Activated B cell treated with CpG ODN at 0.5 μM for 24 hours (primary cell): ENCODE measurements at places on chromosomes 12 and 14. TPM values are rescaled to one million over a fixed set of nuclear protein-coding genes. Genes with fewer than 3 reads are reported as not detected.

- DNase-seq: no peak
These were observed 36.6 kb downstream of the SENP1 start for GRCh38 chr12:48069241-48069640.

- no peak for DNase-seq
These were observed 48.0 kb downstream of the PLCZ1 start for GRCh38 chr12:18689771-18690170.

GRCh38 chr14:68921666-68922065 is 57.4 kb downstream of the ACTN1 start:
- no peak for DNase-seq

GRCh38 chr12:89574736-89575208 is 48.9 kb upstream of the POC1B start:
- DNase-seq: no peak

DNA sequence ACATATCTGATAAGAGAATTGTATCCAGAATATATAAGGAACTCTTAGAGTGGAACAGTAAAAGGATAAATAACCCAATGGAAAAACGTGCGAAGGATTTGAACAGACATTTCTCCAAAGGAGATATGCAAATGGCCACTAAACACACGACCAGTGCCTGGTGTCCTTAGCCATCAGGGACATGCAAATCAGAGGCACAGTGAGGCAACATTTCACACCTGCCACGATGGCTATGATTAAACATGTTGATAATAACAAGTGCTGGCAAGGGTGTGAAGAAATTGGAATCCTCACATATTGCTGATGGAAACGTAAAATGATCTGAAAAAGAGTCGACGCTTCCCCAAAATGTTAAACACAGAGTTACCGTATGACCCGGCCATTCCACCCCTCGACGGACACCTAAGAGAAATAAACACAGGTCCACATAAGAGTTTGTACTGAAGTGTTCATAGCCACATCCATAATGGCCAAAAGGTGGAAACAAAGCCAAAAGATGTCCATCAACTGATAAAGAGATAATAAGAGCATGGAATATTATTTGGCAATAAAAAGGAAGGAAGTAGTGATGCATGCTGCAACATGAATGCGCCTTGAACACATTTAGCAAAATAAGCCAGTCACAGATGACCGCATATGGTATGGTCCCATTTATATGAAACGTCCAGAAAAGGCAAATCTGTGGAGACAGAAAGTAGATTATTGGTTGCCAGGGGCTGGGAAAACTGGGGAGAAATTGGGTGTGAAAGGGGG is 6.3 kb upstream of the TMEM121 start:
- DNase-seq: no peak

DNA sequence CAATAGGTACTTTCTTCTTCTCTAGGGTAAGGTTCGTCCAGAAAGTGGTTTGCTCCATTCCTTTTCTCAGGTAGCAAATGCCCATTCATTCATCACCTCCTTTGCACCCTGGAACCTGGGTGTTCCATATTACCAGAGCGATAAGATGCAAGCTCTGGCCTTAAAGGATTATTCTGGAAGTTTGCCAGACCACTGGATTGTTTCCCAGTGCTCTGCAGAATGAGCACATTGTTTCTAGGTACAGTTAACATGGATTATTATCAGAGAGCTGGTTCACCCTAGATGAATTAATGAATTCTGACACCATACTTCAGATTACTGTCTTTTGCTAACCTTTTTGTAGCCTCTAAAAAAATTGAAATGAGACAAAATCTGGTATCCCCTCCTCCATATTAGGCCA is 170.9 kb upstream of the BMP4 start:
- DNase-seq: no peak

DNA sequence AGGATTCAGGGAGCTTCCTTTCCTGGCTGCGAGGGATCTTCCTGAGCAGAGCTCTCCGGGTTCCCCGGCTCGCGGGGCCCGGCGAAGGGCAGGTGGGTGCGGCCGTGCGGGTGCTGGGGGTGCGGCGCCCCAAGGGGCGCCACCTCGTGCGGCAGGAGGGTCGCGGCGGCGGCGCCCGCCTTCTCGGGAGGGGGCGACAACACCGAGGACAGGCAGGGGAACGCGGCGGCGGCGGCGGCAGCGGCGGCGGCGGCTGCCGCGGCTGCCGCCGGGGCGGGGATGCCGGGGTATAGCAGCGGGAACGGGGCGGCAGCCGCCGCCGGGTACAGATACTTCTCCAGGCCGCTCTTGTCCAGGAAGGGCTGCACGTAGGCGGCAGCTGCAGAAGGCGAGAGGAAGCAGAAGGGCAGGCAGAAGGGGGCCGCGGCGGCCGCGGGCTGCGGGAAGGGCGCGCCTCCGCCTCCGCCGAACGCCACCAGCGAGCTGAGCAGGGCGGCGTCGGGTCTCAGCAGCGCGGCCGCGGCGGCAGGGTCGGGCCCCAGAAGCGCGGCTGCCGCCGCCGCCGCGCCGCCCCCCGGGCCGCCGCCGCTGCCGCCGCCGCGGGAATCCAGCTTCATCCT is 2.7 kb downstream of the BHLHE41 start:
- DNase-seq: peak; percentile 63

DNA sequence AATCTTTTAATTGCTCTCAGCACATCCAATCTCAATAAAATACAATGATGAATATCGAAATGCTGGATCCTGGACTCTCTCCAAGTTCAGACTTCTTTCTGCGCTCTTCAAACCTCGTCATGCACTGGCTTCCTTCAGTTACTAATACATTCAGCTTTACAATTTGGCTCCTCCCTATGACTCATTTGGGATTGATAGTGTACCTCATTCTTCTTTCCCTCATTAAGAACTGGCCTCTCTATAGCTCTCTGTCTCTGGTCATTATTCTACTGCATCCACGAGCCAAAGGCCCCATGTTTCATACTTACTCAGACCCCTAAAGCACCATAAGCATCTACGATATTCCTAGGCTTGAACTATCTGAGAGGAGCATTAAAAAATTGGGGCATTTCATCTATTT is 4.9 kb downstream of the TSPAN8 start:
- no peak for DNase-seq

GRCh38 chr12:233615-233968 is 19.6 kb upstream of the SLC6A12 start:
- no peak for DNase-seq

- DNase-seq: no peak
These were observed 71.4 kb upstream of the SRSF5 start for GRCh38 chr14:69695322-69696203.

- no peak for DNase-seq
These were observed 73.9 kb downstream of the PRMT8 start for GRCh38 chr12:3564861-3565260.

GRCh38 chr14:72740504-72740961 is 153.4 kb downstream of the DPF3 start:
- no peak for DNase-seq

GRCh38 chr12:24095245-24095644 is 145.8 kb upstream of the SOX5 start:
- no peak for DNase-seq

DNA sequence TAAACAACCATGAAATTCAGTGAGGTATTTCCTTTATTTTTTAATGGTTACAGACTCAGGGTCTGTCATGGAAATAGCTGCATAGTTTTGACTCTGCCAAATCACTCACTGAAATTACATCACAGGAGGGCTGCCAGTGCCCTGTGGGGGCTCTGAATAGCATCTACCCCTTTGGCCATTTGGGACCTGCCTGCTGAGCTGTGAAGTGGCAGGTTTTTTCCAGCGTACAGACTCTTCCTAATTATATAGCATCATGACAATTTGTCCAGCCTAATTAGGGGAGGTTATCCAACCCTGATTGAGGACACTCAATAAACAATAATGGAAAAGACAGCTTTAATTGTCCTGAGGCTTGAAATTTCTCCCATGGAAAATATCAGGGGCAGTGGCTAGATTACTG is 1.8 kb upstream of the COCH start:
- DNase-seq: no peak

- DNase-seq: no peak
These were observed 53.2 kb downstream of the SINHCAF start for GRCh38 chr12:31272607-31273225.

- DNase-seq: no peak
These were observed 182.7 kb downstream of the PCNX1 start for GRCh38 chr14:71089971-71090370.

DNA sequence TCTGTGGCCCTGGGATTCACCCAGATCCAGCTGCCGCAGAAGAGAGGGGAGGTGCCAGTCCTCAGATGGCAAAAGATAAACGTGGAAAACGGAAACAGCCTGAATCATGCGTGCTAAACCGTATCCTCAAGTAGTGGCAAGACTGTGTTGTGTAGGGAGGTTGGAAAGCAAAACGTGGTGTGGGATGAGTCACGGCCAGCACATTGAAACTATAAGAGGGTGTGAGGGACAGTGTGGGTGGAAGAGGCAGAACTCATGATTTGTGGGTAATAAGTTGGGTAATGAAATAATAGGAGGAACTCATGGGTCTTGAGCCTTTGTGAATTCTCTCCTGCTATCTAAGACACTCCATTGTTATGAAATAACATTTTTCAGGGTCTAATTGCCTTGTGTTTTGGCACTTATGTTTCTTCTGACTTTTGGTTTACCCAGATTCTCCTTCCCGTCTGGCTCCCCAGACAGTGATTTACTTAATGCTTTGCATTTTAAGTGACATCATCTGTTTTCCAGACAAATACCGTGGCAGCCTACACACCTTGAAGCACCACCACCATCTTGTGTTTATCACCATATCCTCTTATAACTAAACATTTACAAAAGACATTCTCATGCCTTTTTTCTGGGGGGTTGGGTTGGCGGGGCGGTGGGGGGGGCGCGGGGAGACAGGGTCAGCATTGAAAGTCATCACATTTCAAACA is 62.3 kb upstream of the PTCSC3 start:
- DNase-seq: no peak

DNA sequence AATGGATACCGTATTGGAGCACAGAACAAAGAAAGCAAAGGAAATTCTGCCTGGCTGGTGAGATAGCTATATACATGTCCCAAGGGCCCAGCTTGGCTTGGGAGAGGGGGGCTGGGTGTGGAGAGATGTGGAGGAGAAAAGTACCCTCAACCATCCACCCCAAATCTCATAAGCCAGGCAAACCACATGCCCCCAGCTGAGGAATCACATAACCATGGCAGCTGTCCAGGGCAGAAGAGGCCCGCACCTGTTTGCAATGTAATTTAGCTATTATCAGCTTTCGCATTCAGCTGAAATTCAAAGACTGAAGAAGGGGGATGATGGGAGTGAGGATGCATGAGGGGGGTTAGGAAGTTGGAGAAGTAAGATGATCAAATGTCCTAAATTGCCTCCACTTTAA is 196.1 kb downstream of the TBX5 start:
- no peak for DNase-seq

- DNase-seq: no peak
These were observed 59.5 kb downstream of the GALNT4 start for GRCh38 chr12:89464974-89465592.

GRCh38 chr12:1994429-1995143 is 9.7 kb downstream of the DCP1B start:
- DNase-seq: no peak

- DNase-seq: no peak
These were observed 109.3 kb downstream of the ITPR2 start for GRCh38 chr12:26723379-26724308.

- DNase-seq: no peak
These were observed 477.1 kb upstream of the CCDC196 start for GRCh38 chr14:66009089-66009488.

- DNase-seq: no peak
These were observed 3.7 kb upstream of the ZNF384 start for GRCh38 chr12:6692888-6693287.

DNA sequence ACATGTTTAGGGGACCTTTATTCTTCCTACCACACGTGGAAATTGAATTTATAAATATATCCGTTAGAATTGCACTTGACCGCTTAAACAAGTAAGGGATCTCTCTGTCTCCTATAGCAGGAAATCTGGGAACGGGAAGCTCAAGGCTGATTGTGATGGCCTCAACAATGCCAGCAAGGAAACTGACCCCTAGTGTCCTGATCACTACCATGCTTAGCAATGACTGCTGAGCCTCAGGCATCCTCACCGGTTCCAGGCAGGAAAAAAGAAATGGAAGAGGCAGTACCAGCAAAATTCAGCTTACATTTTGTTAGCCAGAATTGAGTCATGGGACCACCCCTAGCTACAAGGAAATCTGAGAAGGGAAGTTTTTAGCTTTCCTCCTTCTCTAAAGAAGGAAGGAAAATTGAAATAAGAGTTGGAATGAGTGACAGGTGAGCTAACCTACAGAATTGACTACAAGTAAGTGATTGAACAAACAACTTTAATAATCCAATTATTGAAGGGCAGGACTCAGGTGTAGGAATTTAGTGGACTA is 43.9 kb upstream of the AMN1 start:
- DNase-seq: no peak

The UBR7 gene
- total RNA-seq: 19.3 and 19.5 TPM in 2 replicates

The FGF6 gene
- not detected in 2 replicates for total RNA-seq

The CDK2 gene
- 25.7 and 29.0 TPM in 2 replicates for total RNA-seq

The GNB3 gene
- total RNA-seq: 0.51 and 0.60 TPM in 2 replicates

The MARCHF9 gene
- 54.1 and 58.2 TPM in 2 replicates for total RNA-seq

The PIWIL1 gene
- total RNA-seq: not detected in 2 replicates

The TPH2 gene
- total RNA-seq: not detected in 2 replicates

The RFLNA gene
- total RNA-seq: not detected in 2 replicates

The SLC25A47 gene
- total RNA-seq: not detected in 2 replicates

The SAV1 gene
- total RNA-seq: 31.0 and 33.3 TPM in 2 replicates

The TAS2R14 gene
- total RNA-seq: 2.9 and 3.1 TPM in 2 replicates
